ENCODE measurements at places on chromosomes 1 and 21.

GRCh38 chr21:16468184-16468583 is 738.4 kb downstream of the USP25 start:
- DNase-seq = no peak

GRCh38 chr1:150094734-150095265 is 27.2 kb downstream of the VPS45 start:
- DNase-seq = no peak

- no peak for DNase-seq
Measured at GRCh38 chr1:22791831-22792347, 81.2 kb downstream of the EPHB2 start.

GRCh38 chr1:187384504-187384903 is 555.8 kb downstream of the PLA2G4A start:
- DNase-seq = no peak

DNA sequence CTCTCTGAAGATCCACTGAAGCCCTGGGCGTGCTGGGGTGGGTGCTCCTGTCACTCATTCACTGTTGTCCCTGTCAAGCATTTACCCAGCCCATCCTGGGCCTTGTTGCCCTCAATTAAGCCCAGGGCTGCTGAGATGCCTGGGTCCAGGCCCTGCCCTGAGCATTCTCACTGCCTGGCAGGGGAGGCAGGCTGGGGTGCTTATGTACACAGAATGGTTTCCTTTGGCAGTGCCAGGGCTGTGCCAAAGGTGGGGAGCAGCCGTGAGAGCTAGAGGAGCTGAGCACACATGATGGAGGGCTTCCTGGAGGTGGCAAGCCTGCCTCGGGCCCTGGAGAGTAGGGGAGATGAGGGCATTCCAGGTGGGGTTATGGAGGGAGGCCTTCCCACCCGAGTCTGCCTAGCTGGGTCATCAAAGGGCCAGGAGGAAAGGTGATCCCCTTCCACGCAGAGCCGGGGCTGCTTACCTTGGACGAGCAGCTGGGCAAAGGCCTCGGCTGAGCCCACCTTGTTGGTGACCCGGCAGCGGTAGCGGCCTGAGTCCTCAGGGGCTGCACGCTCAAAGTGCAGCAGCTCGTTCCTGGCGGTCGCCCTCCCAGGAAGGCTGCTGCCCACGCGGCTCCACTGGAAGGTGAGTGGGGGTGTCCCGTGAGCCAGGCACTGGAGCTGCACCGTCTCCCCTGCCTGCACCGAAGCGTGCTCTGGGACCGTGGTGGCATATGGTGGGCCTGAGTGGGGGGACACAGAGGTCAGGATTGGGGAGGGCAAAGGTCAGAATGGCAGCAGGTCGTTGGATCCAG is 26.5 kb downstream of the LDLRAD2 start:
- no peak for DNase-seq

- no peak for DNase-seq
Measured at GRCh38 chr1:61887931-61888564, 145.8 kb downstream of the PATJ start.

- no peak for DNase-seq
Measured at GRCh38 chr1:50929376-50929958, 30.6 kb downstream of the FAF1 start.

DNA sequence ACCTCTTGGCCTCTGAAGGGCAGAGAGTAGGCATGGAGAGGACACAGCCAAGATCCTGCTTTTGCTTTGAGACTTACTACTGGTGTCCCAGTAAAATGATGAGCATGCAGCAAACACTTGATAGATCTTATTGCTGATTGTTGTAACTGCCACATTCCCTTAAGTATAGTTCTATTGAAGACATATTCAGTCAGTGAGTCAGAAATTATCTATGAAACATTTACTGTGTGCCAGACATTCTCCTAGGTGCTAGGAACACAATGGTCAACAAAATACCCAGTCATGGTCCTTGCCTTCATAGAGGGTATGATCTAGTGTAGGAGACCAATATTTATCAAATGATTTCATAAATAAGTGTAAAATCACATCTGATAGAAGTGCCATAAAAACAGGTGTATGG is 13.6 kb downstream of the STYXL2 start:
- no peak for DNase-seq

- no peak for DNase-seq
Measured at GRCh38 chr1:10347109-10347508, 51.8 kb upstream of the PGD start.

- DNase-seq = no peak
Measured at GRCh38 chr1:202365092-202365815, 16.8 kb downstream of the PPP1R12B start.

DNA sequence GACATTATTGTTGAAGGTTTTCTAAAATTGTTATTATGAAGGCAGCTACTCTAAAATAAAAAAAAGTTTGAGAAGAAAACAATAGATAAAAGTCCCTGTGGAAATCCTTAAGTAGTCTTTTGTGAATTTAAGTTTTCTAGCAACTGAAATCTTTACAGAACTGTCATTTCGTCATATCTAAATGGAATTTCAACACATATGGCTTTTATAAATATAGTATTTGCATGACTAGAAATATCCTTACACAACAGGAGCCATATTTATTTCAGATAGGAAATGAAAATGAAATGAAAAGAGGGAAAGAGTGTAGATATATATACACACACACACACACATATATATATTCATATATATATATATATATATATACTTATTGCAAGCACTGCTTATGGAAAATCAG is 204.7 kb upstream of the RGS18 start:
- DNase-seq = no peak

DNA sequence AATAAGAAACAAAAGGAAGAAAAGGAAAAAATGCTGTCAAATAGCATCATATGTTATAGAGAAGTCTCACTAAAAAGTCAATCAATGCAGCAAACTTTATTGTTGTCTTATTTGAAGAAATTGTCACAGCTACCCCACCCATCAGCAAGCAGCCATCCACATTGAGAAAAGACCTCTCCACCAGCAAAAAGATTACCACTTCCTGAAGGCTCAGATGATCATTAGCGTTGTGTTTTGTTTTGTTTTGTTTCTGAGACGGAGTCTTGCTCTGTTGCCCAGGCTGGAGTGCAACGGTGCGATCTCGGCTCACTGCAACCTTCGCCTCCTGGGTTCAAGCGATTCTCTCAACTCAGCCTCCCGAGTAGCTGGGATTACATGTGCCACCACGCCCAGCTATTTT is 29.0 kb downstream of the ATP2B4 start:
- DNase-seq = no peak

DNA sequence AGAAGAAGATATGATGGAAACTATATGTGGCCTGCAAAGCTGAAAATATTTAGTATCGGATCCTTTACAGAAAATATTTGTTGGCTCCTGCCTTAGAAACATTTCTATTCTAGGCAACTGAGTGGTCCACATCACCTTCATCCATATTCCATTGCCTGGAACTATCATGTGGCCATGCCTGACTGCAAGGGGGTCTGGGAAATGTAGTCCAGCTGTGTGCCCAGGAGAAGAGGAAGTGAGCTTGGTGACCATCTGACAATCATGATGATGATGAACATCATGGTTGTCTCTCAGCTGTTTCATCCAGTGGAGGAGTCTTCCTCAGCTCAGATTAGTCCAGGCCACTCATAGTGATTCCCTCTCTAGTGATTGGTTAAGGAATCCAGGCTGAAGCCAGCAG is 61.8 kb upstream of the IFNLR1 start:
- DNase-seq = no peak

GRCh38 chr1:23449958-23450357 is 25.4 kb upstream of the TCEA3 start:
- DNase-seq = no peak

GRCh38 chr1:43329995-43330751 is 7.4 kb upstream of the MPL start:
- no peak for DNase-seq
